ENCODE measurements at places on chromosomes 5 and 9.

DNA sequence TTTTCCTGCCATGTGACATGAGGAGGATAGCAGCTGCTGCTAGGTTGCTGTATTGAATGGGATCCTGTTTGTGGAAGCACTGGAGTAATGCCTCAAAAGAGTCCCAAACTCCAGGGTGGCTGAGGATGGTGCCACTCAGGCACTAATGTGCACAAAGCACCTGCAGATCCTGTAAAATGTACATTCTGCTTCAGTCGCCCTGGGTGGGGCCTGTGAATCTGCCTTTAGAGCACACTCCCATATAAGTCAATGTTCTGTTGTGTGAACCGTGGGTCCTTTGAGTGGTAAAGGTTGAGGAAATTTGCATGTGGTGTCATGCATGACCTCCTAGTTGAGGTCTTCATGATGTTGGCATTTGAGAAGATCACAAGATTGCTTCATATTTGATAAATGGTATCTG is 31.6 kb upstream of the ANKRD18A start:
- no peak for DNase-seq

DNA sequence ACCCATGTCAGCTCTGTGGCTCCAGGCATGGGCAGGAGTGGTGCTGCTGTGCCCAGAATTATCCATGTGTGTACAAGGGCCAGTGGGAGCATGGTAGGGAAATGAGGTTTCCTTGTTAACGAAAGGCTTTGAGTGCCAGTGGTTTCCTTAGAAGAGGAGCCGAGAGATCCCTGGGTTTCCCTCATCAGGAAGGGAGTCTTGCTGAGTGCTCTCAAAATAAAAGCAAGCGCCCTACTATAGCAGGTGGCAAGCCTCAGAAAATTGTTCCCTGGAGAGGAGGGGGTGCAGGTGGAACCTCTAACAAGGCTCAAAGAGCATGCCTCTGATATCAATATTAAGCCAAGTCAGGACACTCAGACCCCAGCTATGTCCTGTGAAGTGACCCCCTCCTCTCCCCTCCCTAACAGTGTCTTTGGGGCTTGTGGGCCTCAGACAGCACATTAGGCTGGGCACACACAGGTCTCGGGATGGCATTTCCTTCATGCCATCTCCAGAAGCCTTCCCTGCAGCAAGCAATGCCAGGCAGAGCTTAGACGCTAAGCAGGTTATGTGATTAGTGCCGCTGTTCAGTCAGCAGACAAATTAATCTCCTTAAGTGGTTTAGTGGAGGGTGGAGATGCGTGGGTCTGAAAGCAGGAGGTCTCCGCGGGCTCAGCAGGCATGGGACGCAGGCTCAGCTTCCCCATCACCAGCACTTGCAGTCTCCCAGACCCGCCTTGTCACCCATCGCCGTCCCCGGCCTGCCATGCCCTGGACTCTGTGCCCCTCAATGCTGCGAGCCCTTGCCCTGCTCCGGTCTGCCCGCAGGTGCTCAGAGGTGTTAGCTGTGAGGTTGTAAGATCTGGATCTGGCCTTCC is 60.0 kb upstream of the RARS1 start:
- DNase-seq, result no peak

DNA sequence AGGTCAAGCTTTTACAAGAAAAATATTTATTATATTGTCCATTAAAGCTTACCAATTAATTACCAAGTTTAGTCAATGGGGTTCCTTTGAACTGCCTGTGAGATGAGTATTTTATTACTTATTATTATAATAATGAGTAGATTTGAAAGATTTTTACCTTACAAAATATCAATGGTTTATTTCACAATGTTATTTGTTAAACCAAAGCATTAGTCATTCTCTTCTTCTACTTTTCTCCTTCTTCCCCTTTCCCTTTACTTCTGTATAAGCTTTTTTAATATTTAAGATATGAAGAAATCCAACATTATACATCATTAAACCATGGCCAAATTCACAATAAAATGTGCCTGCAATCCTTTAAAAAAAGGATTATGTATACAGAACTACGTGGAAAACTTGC is 369.5 kb downstream of the ARL15 start:
- no peak for DNase-seq

GRCh38 chr5:133250527-133250926 is 198.7 kb downstream of the HSPA4 start:
- no peak for DNase-seq

- DNase-seq, result no peak
These were observed 284.4 kb downstream of the KDM4C start for GRCh38 chr9:7042124-7042523.

- no peak for DNase-seq
These were observed 213.1 kb downstream of the MSX2 start for GRCh38 chr5:174937201-174938123.

DNA sequence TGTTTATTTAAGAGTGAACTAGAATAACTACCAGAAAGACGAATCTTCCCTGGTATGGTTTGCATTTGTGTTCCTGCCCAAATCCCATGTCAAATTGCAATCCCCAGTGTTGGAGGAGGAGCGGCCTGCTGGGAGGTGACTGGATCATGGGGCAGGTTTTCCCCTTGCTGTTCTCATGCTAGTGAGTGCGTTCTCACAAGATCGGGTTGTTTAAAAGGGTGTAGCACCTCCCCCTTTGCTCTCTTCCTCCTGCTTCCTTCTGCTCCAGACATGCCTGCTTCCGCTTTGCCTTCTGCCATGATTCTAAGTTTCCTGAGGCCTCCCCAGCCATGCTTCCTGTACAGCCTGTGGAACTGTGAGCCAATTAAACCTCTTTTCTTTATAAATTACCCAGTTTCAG is 210.3 kb upstream of the TBC1D2 start:
- DNase-seq, result no peak

DNA sequence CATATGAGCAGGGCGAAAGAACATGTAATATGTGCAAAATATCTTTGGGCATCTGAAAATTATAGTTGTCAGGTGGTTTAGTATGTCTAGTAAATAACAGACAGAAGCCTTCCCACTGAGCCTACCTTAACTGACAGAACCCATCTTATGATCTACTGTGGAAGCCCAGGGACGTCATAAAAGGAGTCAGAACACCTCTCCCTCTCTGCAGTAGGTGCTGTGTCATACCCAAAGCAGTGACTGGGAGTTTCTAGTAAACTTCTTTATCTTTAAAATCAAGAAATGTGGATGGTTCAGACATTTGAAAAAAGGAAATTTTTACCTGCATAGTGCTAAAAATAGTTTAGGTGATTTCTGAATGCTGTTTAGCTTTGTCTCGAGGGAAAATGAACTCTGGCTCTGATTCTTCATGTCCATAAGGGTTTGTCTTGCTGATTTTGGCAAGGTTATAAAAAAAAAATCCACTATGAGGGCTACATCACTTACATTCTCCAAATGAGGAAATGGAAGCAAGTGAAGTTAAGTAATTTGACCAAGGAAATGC is 104.0 kb downstream of the NUDT12 start:
- no peak for DNase-seq

DNA sequence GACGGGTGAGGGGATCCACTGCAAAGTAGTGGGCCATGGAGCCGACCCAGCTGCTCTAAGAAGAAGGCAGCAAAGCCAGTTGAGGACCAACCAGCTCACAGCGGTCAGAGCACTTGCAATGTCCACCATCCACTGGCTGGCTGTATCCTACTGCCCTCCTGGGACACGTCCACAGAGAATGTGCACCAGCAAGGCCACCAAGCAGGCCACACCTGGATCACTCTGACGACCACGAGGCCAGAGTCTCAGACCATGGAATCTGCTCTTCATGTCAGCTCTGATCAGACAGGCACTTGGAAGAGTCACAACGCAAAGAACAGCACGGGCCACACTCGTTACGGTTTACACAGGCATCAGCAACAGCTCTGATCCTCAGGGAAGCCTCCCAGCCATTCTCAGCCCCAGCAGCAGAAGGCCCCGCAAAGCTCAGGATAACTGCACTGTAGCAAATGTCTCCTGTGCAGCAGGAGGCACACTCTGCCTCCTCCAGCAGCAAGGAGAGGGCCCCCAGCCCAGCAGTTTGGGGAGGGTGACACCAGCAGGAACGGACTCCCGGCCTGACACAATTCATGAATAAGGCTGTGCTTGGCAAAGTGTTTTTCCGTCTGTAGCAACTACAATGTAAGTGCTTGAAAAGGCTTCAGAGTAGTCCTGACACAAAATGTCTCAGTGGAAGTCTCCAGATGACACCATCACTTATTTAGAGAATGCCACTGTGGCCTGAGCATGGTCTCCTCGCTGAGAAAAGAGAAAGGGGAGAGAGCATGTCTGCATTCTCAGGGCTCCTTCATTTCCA is 15.7 kb downstream of the SEMA4D start:
- peak; percentile 31 for DNase-seq

DNA sequence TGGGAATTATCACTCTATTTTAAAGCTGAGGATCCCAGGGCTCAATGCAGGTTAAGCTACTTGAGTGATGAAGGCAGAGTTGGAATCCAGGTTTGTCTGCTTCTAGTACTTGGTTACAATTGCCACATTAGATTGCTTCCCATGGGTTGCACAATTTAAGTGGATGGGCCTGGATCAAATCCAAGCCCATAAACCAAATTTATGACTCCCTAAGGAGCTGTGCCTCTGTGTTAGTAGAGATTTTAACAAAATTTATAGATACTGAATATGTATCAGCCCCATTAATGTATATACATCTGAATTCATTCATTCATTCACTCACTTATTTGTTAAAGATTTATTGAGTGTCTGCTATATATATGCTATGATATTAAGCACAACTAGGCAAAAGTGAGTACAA is 332.3 kb upstream of the KLF9 start:
- no peak for DNase-seq

DNA sequence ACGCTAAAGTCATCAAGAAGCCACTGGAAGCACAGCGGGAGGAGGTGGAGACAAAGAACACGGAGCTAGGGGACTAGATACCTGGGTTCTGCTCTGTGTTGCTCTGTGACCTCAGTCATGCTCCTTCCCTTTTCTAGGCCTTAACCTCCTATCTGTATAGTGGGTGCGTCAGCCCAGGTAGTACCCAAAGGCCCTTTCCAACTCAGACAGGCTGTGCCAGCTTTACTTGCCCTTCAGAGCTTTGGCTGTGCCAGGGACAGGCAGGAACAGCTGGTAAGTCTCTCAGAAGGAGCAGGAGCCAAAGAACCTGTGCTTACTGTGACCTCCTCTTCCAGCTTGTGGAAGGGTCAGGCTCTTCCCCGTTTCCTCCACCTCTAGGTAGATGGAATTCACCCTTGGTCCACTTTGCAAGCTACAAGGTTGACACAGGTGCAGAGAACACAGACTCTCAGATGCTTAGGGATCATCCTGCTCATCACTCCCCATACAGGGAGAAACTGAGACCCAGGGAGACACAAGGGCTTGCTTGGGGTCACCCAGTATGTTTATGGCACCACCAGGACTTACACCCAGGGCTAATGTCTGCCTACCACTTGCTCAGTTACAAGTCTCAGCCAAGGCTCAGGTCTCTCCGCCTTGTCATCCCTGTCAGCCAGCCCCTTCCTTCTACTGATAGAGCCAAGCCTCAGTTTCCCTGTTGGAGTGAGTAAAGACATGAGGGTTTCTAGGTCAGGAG is 1.7 kb downstream of the CCDC69 start:
- no peak for DNase-seq

DNA sequence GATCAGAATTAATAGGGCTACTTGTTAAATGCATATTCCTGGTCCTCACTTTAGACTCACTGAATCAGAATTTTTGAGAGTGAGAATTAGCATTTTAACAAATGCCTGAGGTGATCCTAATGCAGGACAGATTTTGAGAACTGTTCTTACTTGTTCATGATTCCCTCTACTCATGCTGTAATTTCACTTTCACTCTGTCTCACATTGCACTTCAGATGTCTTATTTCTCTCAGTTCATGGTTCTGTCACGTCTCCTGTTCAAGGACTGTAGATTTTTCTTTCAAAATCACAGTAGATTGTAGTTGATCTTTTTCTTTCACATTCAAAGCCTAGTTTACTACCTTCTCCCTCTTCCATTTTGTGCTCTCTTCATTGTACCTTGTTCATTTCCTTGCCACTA is 54.3 kb downstream of the ADGRV1 start:
- DNase-seq, result no peak

DNA sequence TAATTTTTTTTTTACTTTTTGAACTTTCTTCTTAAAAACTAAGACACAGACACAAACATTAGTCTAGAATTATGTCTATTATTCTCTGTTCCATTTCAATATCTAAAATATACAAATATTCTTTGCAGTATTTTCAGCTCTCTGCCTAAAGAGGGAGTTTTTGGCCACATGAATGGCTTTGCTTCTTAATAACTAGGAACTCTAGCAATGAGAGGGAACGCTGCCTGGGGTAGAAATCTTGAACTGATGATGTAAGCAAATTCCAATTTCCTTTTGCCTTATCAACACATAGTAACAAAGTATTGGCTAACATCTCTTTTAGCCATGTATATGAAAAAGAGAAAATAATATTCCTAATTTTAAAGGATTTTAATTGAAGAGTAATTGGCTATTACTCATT is 51.9 kb downstream of the SLC25A46 start:
- no peak for DNase-seq

DNA sequence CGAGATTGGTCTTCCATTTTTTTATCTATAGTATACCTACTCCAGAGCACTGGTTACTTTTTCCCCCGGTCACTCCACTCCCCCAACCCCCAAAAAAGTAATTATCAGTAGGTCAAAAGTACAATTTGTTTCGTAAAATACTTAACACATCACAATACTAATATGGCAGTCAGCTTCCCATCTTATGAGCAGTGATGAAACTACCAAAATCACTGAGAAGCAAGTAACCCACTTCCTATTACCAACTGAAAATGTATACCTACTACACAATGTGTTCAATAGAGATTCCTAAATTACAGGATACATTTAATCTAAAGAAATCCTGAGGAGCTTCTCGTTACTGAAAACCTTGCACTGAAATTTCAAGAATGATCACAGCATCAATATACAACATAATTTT is 1.9 kb downstream of the CERT1 start:
- no peak for DNase-seq

DNA sequence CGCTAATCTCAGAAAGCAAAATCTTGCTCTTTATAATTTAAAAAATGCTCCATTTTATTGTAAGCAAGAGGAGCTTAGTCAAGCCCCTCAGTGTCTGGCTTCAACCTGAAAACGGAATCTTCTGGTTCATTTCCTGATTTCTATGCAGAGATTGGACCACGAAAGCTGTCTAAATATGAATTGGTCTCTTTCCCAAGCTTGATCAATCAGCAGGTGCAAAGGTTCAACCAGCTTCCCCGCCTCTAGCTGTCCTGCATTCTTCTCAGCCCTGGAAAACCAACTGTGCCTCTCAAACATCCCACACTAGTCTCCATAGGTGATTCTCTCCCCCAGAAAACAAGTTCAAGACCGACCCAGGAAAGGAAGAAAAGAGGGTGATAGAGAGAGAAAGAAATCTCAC is 34.5 kb downstream of the FNBP1 start:
- no peak for DNase-seq

- DNase-seq, result no peak
These were observed 14.8 kb downstream of the ACO1 start for GRCh38 chr9:32399110-32399815.

- no peak for DNase-seq
These were observed 210.7 kb upstream of the SLC24A2 start for GRCh38 chr9:19999491-20000057.

DNA sequence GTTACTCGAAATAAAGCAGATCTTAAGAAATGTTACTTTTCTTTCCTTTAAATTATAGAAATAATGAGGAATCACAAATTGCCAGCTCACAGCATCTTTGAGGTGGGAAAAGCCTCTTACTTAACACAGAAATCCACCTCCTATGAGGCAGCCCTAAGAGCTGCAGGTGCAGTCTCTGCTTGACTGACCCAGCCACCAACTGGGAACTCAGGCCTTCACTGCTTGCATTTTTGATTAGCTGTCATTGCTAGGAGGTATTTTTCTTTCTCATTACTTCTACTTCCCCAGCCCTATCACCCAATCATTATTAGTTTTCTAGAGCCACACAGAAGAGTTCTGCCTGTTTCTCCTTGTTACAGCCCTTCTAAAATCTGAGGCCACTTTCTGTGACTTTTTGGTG is 416.5 kb upstream of the KLF4 start:
- DNase-seq, result no peak

All from hypothalamus (tissue), 51 donors.